ENCODE measurements at places on chromosomes 3 and 15. TPM values are rescaled to one million over a fixed set of nuclear protein-coding genes. Genes with fewer than 3 reads are reported as not detected.

The PATL2 gene
- 14.1 TPM for total RNA-seq

DNA sequence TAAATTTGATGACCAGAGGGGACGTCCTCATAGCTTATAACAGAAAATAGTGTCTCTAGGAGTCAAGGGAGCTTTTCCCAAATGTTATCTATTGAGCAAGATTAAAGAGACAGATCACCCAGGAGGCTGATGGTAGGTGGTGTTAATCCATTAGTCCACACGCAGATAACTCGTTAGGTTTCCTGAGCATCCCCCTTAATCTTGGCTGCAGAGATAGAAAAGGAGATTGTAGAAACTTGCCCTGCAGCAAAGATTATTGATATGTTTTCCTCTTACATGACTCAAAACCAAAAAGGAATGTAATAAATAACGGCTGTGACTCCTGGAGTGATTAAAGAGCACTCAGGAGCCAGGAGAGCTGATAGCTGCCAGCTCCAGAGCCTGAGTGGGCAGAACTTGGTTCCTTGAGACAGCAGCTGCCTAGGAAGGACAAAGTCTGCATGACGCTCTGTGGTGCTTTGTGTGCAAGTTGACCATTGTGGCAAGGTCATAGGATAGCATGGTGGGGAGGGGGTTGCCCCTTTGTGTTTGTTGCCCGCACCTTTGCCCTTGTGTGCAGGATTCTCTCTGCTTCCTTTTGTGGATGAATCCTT, 234.8 kb downstream of the PTPRG start:
- no peak for DNase-seq

DNA sequence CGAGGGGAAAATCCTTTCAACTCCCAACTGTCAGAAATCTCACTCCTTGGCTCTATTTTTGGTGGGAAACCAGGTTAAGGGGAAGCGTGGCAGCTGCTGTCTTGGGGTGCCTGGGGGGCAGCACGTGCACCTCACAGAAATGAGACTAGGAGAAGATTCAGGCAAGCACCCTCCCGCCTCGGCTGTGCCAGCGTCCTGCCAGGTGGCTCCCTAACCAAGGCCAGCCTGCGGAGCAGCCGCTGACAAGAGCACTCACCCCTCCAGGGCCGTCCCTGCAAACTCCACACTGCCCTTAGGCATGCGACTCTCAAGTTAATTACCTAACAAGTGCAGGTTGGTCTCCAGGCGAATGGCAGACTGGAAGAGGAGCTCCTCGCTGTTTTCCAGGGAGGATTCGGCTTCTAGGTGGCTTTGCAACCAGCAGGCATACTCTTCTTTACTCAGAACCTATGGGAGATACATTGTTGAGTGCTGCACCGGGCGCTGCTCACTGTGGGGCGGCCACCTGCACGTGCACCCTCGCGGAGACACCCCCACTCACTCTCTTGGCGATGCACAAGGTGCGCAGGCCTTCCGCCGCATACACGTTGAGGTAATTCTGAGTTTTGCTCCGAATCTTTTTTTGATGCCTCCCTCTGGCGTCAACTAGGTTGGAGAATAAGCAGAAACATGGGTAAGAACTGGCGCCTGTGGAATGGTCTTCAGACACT, 155.3 kb downstream of the ATP10A start:
- no peak for DNase-seq

- no peak for DNase-seq
Observed at GRCh38 chr3:149473357-149474249, 894 bp upstream of the TM4SF4 start.

GRCh38 chr3:54123776-54124196, 1.4 kb downstream of the CACNA2D3 start:
- no peak for DNase-seq

DNA sequence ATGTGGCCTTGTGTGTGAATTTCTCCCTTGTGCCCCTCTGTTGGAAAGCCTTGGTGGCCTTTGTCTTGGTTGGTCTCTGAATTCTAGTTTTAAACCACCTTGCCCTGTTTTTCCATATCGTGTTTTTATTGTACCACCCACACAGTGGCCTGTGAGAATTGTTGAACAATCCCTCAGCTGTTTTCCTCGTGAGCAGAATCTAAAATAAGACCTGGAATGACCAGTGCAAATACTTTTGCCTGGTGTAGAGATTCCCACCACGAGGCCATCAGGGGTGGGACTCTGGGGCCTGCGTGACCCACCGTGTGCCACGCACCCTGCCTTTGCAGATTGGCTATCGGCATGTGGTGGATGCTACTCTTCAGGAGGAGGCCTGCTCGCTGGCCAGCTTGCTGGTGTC, 19.0 kb upstream of the CLEC3B start:
- no peak for DNase-seq

DNA sequence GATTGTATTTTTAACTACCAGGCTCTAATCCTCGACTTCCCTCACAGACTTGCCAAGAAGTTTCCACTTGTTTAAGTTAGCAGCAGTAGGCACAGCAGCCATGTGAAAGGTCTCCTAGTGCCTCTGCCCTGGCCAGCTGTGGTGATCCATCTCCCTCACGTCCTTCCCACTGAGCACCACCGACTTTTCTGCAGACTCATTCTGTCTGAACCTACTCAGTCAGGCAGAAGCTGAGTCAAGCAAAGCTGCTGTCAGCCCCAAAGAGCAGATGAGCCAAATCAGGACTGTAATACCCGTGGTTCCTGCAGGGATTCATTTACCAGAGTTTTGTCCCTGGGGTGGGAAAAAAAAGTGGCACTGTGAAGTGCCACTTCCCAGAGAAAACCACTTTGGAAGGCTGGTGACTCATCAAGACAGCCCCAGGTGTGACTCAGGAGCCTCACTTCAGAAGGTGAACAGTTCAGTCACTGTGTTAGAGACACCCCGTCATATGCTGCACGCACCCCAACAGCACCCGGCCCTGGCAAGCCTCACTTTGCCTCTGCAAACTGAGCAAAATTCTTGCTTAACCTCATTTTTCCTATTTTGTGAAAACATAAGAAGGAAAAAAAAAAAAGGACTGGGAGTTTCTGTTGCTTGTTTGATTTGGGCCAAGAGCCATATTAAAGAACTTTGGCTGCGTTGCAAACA, 76.0 kb downstream of the WWTR1 start:
- DNase-seq, result peak; percentile 11

GRCh38 chr15:57251308-57251707, 125.0 kb upstream of the CGNL1 start:
- no peak for DNase-seq

GRCh38 chr3:177817751-177818150, 620.5 kb upstream of the TBL1XR1 start:
- DNase-seq, result no peak

The TXNRD3 gene
- total RNA-seq, result 2.5 TPM

DNA sequence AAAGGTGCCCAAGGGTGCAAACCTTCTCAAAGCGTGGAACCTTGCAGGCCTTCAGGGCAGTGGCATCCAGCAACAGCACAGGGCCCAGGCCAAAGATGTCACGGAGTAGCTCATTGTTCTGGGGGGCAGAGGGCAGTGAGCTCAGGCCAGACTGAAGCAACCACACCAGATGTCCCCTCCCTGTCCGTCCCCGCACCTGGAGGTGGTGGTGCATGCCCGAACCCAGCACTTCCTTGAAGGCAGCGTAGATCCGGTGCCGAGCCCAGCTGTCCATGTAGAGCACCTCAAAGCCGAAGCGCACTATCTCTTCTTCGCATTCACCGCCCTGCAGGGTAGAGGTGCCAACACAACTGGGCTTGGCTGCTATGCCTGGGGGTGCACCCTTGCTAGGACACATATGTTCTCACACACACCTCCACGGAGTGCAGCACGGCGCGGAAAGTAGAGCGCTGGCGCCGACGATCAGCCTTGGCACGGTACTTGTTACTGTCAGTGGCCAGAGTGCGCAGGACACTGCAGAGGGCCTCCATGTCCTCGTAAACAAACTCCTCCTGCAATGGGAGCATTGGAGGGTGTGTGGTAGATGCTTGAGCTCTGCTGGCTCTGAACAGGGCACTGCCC, 3.7 kb downstream of the IFRD2 start:
- no peak for DNase-seq

The SKOR1 gene
- 0.18 TPM for total RNA-seq

GRCh38 chr15:74620636-74621545, 5.3 kb downstream of the CLK3 start:
- peak; percentile 90 for DNase-seq

DNA sequence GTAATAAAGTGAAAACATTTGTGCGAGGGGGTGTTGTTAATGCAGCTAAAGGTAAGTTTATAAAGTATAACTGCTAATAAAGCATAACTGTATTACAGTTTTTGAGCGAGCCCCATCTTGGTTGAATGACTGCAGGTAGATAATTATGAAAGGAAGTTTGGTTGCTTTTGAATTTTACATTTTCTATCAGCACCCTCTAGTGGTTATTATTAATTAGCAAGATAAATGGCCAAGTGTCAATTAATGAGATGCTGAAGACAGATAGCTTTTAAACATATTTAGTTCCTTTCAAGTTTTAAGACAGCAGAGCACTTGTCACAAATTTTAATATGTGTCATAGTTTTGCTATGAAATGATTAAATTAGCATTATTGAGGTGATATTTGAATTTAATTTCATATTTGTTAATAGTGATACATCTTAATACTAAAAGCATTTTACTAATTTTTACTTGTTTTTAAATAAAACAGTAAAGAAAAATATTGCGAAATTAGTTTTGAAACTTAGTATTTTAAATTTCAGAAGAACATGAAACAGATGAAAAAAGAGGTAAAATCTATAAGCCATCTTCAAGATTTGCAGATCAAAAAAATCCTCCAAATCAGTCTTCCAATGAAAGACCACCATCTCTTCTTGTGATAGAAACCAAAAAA, 15.1 kb downstream of the U2SURP start:
- DNase-seq, result no peak

- DNase-seq, result no peak
Observed at GRCh38 chr3:30428251-30428650, 178.2 kb upstream of the TGFBR2 start.

DNA sequence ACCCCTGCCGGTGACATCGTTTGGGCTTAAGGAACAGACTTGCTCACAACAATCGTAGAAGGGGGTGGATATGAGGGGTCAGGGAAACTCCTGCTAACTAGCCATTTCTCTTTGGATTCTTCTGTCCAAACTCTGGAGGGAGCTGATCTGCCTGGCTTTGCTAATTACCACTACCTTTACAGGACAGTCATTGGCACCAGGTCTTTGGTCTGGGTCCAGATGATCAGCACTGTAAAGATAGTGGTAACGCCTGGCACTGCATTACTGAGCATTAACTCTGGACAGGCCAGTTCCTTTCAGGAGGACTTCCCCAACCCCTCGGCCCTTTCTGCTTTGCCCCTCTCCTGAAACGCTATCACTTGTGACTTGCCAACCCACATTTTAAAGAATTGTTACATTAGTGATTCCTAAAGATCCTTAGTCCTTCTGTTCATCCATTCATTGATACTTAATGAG, 788 bp downstream of the UQCC5 start:
- DNase-seq, result no peak

The C2CD4A gene
- 0.73 TPM for total RNA-seq

The SEMA5B gene
- total RNA-seq, result not detected

DNA sequence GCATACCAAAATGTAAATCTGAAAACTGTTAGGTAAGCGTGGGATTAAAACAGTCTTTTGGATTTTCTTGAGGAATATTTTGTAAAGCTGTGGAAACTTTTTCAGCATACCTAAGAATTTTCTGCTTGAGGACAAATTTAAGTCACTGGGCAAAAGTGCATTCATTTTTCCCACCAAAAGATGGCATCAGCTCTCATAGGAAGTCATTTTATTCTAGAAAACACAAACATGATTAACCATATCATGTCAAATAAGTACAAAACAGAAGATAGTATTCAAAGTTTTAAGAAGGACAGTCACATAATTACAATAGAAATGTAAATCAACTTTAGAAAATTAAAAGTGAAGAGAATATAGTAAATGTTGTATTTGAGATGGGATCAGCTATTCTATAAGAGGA, 63.5 kb downstream of the SLC49A4 start:
- DNase-seq, result no peak

- no peak for DNase-seq
Observed at GRCh38 chr3:120461416-120461815, 10.6 kb upstream of the FSTL1 start.

The ECE2 gene
- not detected for total RNA-seq

GRCh38 chr3:18382760-18383369, 42.3 kb downstream of the SATB1 start:
- peak; percentile 39 for DNase-seq

DNA sequence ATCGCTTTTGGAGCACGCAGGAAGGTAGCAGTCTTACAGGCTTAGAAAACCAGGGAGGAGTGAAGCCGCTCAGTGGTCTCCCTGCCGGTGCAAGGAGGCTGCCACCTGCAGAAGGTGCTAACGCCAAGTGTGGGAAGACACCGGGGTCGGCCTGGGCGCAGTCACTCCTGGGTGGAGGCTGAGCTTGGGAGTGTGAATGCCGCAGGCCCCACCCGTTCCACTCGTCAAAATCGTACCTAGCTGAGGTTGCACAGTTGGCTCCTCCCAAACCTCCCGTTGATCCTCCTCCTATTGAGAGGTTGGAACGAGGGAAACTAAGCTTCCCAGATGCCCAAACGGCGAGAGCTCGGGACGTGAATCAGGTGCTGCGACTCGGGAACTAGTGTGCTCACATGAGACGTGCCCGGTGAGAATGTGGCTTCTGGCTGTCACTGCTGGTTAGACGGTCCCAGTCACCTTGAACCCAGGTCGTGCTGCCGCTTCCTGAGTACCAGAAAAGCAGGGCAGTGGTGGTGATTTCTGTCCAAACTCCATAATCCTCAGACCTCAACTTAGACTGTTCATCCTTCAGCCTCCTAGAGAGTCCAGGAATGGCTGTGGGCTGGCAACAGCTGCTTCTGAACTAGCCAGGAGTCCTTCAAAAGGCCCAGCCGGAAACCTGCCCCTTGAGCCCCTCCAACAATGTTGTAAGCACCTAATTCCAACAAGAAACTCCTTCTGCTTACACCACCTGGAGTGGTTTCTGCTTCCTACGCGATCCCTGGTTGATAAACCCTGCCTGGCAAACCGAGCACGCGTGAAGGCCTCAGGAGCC, 156.0 kb downstream of the XXYLT1 start:
- no peak for DNase-seq

- no peak for DNase-seq
Observed at GRCh38 chr15:63022181-63022580, 20.4 kb upstream of the TPM1 start.

GRCh38 chr3:52714335-52715302, 8.7 kb downstream of the SPCS1 start:
- no peak for DNase-seq

GRCh38 chr15:77370580-77370979, 49.3 kb downstream of the PEAK1 start:
- DNase-seq, result no peak

DNA sequence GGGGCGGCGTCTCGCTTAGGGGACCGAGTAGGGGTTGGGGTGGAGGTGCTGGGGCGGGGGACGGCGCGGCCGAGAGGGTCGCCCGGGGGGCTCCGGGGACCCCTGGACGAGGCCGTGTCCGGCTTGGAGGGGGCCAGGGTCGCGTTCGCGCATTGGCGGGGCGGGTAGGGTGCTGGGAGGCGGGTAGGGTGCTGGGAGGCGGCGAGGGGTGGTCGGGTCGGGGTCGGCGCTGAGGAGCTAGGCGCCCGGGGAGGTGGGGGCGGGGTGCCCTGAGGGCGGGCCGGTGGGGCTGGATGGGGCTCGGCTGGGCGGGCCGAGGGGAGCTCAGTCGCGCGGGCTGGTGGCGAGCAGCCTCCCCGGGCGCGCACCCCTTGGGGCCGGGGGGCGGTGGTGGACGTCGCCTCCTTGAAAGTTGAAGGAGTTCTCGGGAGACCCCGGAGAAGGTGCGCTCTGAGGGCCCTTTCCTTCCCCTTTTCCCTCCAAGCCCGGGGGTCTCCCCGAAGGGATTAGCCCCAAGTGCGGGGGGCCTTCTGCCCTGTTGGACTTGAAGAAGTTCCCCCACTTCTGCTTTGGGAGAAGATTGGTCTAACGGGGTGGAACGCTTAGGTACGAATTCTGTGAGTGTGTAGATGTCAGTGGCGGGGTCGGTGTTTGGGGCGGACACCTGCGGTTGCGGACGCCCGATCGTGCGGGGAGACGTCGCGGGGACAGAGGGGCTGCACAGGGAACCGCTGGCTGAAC, 543 bp downstream of the MEF2A start:
- DNase-seq, result peak; percentile 48

Data from activated CD4-positive, alpha-beta T cell treated with anti-CD3 and anti-CD28 coated beads for 36 hours (primary cell).